ENCODE measurements at places on chromosomes 6 and 20.
A peak's percentile ranks its signal among the peaks of the same experiment; 100 is the strongest.

DNA sequence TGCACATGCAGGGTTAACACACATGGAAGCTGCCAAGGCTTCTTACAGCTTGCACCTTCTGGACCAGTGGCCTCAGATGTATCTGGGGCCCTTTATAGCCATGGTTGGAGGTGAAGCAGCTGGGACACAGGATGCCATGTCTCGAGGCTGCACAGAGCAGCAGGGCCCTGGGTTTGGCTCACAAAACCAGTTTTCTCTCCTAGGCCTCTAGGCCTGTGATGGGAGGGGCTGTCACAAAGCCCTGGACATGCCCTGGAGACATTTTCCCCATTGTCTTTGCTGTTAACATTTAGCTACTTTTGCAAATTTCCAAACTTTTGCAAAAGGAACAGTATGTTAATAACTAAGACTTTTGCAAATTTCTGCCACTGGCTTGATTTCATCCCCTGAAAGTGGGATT, 18.2 kb upstream of the GSTA1 start:
- DNase-seq: no peak

DNA sequence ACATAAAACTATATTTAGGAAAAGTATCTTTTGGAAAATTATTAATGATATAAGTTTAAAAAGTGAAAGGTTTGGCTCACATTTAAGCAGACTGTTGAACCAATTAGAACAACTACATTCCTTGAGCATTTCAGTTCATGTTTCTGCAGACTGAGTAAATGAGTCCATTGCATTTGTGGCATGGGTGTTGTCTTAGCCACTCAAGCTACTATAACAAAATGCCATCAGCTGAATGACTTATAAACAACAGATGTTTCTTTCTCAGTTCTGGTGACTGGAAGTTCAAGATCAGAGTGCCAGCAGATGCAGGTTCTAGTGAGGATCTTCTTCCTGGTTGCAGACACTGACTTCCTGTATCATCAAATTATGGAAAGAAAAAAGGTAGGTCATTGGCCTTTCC, 67.1 kb upstream of the SLC2A12 start:
- DNase-seq: no peak

GRCh38 chr6:119672725-119673124, 323.2 kb upstream of the MAN1A1 start:
- DNase-seq: no peak

DNA sequence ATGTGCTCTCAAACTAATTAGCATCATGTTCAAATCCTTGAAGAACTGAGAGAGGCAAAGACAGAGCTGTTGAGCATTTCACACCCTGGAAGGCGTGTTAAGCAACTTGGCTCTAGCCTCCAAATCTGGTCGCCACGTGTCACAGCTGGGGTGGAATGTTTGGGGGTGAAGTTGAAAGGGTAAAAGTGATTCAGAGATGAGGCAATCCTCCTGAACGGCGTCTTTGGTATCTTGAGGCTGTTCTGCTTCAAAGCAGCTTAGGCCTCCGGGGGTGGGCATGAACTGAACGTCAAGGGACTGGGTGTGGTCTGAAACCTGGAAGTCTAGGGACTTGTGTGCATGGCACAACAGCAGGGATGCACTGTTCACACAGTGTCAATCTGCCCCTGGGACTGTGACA, 62.3 kb downstream of the TRAM2 start:
- no peak for DNase-seq

- no peak for DNase-seq
These were observed 125.0 kb upstream of the DOK5 start for GRCh38 chr20:54350415-54350814.

DNA sequence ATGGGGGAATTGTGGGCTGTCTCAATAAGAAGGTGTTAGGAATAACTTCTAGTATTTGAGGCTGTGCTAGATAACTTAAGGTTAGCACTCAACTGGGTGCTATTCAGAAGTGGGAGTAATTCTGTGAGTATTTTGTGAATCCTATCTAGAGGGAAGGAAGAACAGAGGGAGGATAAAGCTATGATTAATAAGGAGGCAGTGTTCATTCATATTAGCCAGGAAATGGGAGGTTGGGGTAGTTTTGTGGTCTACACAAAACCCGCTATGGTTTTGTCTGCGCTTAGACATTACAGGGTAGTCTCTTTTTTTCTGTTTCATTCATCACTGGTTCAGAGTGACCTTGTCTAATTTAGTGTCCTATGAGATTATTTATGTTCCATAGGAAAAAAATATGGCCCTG, 341.0 kb downstream of the ARHGAP18 start:
- no peak for DNase-seq

GRCh38 chr6:83518816-83519480, 6.6 kb downstream of the PRSS35 start:
- DNase-seq: no peak

GRCh38 chr20:58697867-58698703, 5.5 kb downstream of the NPEPL1 start:
- DNase-seq: no peak

DNA sequence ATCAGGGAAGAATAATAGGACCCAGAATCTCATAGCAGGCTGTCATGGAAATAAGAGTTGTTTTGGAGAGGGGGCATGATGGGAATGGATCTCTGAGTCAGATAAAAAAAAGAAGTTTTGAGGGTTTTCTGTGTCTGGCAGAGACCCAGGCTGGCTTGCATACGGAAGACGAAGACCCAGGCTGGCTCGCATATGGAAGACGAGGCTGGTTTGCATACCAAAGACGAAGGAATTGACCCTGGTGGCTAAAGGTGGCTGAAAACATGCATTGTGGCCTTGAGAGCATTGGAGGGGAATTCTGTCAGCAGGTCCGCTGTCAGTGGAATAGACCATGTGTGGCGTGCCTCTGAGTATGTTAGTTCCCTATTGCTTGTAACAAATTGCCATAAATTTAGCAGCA, 335.1 kb downstream of the BTBD3 start:
- no peak for DNase-seq

DNA sequence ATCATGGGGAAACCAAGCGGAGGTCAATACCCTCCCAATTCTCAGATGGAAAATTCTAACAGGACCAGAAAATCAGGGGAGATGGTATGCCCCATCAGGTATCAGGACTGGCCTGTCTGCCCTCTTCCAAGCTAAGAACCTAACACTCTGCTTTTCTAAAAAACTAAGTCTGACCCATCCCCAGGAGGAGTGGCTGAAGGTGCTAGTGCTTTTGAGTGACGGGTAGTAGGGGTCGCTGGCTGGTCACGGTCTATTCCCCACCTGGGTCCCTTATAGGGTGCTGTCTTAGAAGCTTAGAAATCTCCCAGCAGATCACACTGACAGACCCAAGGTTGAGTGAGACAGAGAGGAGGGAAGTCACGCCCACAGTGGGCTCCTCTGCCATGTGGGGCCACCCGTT, 9.6 kb downstream of the ABHD16A start:
- DNase-seq: no peak

DNA sequence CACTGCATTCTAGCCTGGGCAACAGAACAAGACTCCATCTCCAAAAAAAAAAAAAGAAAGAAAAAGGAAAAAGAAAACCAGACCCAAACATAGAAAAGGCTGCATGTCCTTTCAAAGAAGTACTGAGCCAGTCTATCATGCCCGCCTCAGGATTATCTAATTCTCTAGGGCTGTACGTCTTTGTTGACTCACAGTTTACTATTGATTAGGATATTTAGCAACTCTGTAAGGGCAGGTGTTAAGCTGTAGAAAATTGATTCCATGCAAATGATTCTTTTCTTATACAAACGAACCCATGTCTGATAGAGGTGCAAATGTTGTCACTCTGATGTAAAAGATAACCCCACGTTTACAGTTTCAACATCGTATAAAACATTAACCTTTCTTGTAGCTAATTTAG, 209.0 kb downstream of the TTLL2 start:
- no peak for DNase-seq

GRCh38 chr6:29861521-29862255, 34.1 kb downstream of the HLA-G start:
- no peak for DNase-seq

- no peak for DNase-seq
These were observed 891 bp downstream of the RSPO3 start for GRCh38 chr6:127119102-127120022.

GRCh38 chr20:17281478-17281877, 54.6 kb downstream of the PCSK2 start:
- no peak for DNase-seq

DNA sequence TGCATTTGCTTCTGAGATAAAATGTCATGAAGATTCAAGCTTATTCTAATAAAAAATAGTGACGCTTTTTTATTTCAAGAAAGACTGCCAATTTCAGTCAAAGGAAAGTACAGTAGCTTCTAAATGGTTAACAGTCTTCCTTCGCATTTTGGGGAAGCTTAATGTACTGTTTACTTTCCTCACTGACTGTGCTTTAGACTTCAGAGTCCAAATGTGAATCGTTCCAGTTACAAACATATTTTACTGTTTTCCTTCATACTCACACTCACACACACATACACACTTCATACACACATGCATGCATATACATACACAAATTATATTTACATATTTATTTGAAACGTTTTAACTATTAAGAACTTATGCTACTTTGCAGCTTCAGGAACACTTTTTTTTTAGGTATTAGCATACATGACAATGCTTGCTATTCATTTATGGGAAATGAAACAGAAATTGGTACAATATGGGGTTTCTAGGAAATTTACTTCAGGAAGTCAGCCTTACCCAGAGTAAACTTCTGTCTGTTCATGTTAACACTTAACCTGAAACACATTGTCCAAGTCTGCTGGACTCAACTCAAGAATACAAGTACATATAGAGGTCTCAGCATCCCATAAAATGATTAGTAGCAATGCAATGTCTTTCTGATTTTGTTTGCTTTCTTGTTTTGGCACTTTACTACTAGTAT, 145.4 kb downstream of the RPS12 start:
- DNase-seq: no peak

DNA sequence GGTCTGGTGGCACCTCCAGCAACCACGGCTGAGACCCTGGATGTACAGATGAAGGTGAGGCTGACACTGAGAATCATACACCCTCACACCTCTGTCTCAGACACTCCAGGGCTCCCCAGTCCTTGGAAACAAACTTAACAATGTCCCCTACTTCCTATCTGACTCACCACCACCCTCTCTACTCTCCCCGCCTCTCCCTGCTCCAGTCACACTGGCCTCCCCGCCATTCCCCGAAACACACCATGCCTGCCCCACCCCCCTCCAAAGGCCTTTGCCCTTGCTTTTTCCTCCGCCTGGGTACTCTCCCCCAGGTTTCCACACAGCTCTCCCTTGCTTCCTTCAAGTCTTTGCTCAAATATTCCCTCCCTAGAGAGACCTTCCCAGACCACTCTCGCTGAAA, 16.3 kb downstream of the BPI start:
- no peak for DNase-seq

GRCh38 chr6:33851959-33852358, 48.2 kb upstream of the MLN start:
- no peak for DNase-seq

- peak; percentile 75 for DNase-seq
These were observed 97.5 kb downstream of the PSMG4 start for GRCh38 chr6:3356056-3356823.

DNA sequence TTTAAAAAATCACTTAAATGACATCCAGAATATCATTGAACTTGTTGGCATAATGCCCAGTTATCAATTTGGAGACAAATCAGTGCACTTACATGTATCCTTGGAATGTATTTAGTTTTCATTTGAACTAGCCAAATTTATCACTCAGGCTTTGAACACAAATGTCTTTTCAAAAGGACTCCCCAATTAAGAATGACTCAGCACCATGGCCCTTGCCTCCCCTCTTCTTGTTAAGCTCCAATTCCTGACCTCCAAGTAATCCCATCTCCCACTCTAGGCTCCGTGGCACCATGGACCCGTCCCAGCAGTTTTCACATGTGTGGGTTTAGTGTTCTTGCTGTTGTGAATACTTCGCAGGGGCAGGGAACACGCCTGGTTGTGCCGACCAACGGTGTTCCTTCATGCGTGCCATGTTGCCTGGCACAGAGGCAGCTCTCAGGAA, 2.7 kb downstream of the AKAP12 start:
- no peak for DNase-seq

- peak; percentile 56 for DNase-seq
These were observed 655 bp downstream of the FAM184A start for GRCh38 chr6:119077643-119078375.

GRCh38 chr6:106119546-106119945, 33.4 kb downstream of the PRDM1 start:
- no peak for DNase-seq

DNA sequence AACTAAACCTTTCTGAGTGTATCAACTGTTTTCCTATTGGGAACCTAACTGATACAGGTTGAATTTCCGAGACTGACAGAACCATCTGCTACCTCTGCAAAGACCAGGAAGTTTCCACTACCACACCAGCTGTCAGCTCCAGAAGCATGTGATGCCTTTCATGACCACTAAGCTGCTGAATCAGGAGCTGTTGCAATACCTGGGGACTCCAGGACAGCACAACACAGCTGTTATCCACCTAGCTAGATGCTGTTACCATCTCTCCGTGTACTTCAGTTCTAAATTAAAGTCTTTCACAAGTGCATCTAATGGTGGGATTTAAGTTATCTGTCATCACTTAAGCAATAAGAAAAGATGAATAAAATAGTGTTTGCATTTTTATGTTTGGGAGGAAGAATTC, 158.2 kb upstream of the IMPG1 start:
- DNase-seq: no peak

DNA sequence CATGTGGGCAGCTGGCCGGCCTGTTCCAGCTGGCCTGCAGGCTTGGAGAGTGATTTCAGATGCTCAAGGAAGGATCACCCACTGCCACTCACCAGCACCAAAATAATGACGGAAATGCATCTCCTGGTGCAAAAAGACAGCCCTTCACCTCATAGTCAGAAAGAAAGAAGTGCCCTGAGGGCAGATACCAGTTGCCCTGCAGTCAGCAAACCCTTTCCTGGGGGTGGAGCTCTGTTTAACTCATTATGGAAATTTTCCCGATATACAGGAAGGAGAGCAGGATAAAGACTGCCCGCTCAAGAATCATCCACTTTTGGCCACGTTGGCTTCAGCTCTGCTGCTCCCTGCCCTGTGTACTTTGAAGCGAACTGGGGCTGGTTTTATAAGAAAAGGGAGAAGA, 127.9 kb downstream of the GRM4 start:
- no peak for DNase-seq

DNA sequence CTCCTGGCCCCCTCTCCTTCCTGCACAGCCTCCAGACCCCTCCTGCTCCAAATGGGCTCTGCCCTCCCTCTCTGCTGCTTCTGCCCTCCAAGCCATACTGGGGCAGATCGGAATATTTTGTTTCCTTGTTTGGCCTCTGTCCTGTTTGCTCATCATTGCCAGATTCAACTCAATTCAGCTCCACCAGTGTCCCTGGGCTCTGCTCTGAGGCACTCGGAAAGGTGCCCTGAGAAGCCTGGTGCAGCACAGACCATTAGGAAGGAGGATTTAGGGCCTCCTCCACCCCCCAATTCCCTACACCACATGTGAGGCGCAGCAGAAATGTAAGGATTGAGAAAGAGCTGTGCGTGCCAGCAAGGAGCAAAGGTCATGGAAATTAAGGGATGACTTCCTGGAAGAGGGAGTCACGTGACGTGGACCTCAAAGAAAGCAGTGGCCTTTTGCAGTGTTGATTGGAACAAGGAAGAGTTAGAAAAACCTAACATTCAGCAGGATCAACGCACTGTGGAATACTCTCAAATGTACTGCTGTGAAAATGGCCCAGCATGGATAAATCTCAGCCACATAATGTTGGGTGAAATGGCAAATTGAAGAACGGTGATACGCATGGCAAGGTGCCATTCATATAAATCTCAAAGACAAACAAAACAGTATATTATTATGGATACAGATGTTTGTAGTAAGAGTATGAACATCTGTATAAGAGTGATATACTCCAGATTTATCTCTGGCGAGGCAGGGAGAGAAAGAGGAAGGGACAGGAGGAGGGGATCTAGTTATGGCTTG, 229.5 kb upstream of the RNF24 start:
- no peak for DNase-seq

- DNase-seq: no peak
These were observed 12.7 kb upstream of the IFNGR1 start for GRCh38 chr6:137231895-137232294.

All from stimulated activated naive CD4-positive, alpha-beta T cell (primary cell).